ENCODE measurements at places on chromosomes 6 and 20.

DNA sequence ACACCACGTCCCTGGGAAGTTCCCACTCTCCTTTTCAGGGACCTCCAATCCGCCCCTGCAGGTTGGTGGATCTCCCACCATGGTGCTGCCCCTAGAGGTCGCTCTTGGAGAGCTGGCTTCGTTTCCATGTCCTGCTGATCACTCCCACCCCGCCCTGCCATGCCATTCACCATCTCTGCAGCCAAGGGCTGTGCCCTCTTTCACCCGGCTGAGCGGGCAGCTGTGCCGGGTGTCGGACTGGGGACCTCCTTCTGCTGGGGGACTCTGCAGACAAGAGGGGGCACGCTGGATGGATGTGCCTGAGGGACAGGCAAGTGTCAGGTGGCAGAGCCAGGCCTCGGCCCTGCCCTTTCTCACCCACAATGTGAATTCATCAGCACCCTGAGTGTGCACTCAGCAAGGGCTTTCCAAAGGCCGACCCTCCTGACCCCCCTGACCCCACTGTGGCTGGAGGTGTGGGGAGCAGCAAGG, 347.0 kb downstream of the CDH4 start:
- DNase-seq, result no peak

DNA sequence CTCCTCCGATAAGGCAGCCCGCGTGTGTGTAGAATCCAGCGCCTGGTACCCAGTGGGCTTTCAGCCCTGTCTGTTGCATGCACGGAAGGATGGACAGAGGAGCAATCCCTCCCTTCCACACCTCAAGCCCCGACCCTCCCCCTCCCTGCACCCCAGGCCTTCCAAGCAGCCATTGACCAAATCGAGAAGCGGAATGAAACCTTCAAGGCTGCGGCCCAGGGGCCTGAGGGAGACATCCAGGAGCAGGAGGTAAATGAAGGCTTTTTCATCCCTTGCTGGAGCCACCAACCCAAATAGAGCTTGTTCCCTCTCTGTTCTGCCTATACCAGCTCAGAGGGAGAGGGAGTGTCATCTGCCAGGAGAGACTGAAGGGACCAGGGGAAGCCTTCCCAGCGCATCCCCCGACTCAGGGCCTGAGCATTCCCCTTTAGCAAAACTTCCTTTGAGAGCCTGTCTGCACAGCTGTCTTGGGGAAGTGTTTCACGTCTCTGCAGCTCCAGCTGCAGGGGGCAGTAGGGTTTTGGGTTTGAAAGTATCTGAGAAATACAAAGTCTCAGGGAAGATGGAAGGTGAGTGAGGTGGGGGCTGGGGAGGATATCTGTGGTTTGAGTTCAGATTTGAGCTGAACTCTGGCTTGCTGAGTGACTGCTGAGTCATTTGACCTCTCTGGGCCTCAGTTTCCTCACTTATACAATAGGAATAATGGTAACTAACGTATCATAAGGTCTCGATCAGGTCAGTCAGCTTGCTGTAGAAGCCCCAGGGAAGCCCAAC, 16.1 kb downstream of the FGD2 start:
- DNase-seq, result no peak

DNA sequence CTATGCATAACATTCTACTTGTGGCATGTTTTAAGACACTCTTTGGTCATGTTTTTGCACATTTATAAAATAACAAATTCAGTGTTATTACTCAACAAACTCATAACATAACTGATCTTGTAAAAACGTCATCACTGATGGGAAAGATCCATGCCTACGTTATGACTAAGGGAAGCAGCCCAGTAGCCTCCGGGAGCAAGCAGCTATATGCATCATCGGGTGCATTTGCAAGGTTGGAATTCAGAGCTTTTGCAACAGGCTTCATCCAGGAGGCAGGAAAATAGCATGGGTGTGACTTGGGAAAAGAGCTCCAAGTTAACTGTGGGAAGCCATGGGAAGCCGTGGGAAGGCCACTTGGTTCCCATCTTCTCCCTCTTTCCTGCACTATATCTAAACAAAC, 271.6 kb upstream of the SGK1 start:
- DNase-seq, result no peak

DNA sequence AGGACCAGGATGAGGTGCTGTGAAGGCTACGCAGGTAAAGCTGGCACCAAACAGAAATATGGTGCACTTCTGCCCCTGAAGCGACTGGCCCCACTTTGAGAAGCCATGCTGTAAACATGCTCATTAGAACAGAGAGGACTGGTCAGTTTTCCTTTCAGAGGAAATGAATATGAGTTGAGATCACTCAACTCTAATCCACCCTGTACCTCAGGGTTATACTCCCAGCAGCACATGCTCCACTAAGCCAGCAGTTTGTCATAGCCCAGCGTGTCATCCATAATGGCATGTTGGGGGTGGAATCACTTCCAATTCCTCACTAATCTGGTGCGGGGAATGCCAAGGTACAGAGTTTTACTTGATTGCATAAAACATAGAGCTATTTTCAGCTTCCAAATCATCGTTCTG, 98.1 kb downstream of the HIVEP2 start:
- no peak for DNase-seq

GRCh38 chr6:89862698-89863097, 31.6 kb upstream of the GJA10 start:
- no peak for DNase-seq

GRCh38 chr20:32924781-32925180, 66.1 kb downstream of the EFCAB8 start:
- DNase-seq, result no peak

GRCh38 chr6:166530211-166531095, 56.0 kb downstream of the RAMACL start:
- no peak for DNase-seq

DNA sequence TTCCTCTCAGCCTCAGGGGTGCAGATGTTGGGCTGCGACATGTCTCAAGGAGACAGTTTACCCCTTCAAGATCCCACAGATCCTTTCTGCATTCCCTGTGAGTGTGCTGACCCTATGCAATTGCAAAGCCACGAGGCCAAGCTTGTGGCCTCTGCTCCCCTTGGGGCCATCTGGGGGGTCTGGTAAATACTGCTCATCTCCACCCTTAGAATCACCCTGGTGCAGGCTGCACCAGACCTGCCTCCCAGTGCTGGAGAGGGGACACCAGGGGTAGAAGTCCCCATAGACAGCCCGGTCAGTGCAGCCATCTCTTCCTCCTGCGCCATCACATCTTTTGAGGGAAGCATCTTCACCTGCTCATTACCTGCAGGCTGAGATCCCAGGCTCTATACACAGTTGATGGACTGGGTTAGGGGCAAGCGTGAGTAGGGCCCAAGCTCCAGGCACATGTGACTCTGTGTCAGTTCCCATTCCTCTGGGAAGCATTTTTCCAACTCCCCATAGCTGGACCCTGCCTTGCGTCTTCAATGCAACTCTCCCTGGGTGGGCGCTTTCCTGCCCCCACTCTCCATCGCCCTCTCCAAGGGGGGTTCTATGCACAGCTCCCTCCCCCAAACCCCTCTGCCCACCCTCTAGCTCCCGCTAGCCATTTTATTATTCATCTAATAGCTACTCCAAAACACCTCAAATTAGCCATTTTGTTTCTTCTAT, 53.9 kb downstream of the THBS2 start:
- no peak for DNase-seq

- DNase-seq, result peak; percentile 85
These were observed 101.6 kb downstream of the DACT2 start for GRCh38 chr6:168217880-168218537.

GRCh38 chr6:38498085-38498484, 141.6 kb downstream of the BTBD9 start:
- DNase-seq, result no peak

GRCh38 chr6:67933278-67933677, 701.8 kb upstream of the ADGRB3 start:
- DNase-seq, result no peak

DNA sequence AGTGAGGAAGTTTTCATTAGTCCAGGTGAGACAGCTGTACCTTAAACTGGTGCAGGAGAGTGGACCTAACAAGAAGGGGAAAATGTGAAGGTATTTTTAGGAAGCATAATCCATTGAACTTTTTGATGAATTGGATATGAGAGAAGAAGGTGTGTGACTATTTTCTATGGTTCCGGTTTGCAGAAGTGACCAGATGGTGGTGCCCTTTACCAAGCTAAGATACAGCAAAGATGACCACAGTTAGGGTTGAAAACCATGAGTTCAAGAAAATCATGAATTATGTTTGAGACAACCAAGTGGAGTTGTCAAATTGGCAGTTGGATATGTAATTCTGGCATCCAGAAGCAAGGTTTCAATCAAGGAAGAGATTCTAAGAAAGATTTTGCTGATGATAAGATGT, 61.9 kb upstream of the NRSN1 start:
- DNase-seq, result peak; percentile 17

GRCh38 chr6:160132297-160132637, 10.7 kb downstream of the SLC22A1 start:
- no peak for DNase-seq

DNA sequence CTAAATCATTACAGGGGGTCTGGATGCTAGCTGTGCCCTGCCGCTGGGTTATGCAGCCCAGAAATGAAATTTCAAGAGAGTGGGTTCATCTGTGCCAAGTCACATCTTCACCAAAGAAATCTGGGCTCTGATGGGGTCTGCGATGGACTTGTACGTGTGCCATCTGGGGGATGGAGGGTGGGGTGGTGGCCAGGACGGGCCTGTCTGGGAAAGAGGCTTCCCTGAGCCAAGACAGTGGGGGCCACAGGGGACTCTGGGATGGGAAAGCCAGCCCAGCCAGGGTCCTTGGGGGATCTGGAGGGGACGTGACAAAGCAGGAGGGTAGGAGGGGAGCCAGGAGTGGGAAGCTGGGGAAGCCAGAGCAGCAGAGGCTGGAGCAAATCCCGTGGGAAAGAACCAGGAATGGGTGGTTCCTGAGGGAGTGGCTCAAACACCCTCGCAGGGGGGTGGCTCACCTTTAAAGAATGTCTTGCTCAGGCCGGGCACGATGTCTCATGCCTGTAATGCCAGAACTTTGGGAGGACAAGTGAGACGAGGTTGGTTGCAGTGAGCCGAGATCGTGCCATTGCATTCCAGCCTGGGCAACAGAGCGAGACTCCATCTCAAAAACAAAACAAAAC, 36.3 kb upstream of the SULF2 start:
- no peak for DNase-seq

- DNase-seq, result no peak
These were observed 29.1 kb upstream of the ECI2 start for GRCh38 chr6:4164456-4164855.

- no peak for DNase-seq
These were observed 398.9 kb downstream of the KIF16B start for GRCh38 chr20:16174311-16174710.

- DNase-seq, result no peak
These were observed 241.6 kb downstream of the PHACTR1 start for GRCh38 chr6:12958052-12958706.

GRCh38 chr6:156508126-156508525, 269.1 kb upstream of the ARID1B start:
- no peak for DNase-seq

DNA sequence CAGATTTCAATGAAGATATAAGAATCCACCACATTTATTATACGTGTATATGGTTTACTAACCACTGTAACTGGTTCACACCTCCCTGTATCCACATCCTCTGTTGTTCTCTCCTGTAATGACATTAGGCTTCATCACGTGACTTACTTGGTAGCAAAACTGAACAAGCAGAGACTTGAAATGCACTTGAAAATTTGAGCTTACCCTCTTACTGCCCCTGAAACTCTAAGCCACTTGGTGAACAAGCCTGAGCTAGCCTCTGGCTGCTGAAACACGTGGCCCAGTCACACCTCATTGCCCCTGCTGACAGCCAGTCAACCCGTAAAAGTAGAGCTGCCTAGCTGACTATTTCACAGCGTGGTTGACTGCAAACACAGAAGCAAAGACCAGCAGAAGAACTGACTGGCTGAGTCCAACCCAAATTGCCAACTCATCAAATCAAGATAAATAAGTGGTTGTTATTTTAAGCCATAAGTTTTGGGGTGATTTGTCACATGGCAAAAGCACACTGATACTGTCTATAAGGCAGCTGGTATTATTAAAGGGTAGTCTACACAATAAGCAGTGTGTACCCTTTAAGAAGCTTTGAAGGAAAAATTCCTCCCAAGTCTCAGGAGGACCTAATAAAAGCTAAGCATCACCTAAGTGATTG, 109.0 kb downstream of the RALGAPA2 start:
- DNase-seq, result peak; percentile 46

GRCh38 chr6:143038833-143039232, 21.9 kb upstream of the AIG1 start:
- DNase-seq, result no peak

- DNase-seq, result no peak
These were observed 1299.3 kb upstream of the GJE1 start for GRCh38 chr6:140833408-140833807.

DNA sequence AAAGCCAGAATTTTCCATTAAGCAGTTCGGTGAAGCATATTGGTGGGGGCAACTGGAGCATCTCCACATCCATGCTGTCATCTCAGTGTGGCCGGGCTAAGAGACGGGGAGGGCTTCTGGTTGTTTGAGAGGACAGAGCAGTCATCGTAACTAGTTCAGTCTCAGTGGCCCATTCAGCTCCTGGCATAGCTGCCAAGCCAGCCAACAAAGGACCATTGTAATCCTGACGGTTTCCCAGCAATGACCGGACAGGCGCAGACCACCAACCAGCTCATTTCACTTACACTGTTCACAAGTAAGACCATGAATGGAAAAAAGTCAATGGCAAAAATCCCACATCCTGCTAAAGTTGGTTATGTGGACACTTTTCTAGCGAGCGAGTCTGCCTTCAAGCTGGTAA, 14.9 kb upstream of the HDDC2 start:
- DNase-seq, result no peak

- no peak for DNase-seq
These were observed 404.5 kb upstream of the HSF2 start for GRCh38 chr6:121994919-121995318.

DNA sequence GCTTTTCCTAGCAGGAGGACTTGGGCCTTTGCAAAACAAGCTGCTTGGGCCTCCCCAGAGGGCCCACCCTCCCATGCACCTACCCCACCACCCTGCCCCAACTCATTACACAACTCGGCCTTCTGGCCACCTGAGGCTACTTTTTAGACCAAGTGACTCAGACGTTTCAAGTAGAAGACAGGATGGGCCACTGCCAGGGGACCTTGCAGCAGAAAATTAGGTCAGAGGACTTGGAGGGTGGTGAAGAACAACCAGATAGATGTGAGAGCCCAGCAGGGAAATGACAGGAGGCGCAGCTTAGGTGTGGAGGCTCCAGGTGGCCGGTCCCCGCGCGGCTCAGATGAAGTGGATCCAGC, 1.4 kb downstream of the PPP1R3D start:
- no peak for DNase-seq

- peak; percentile 29 for DNase-seq
These were observed 2.0 kb downstream of the EDEM2 start for GRCh38 chr20:35145141-35145564.

- DNase-seq, result no peak
These were observed 332.6 kb downstream of the NRN1 start for GRCh38 chr6:5674141-5674540.

Measured in NCI-H187 (cell line).